CD4-positive, CD25-positive, alpha-beta regulatory T cell (primary cell): ENCODE measurements at places on chromosomes 3 and 15.

- no peak for DNase-seq
These were observed 14.1 kb upstream of the ATP1B3 start for GRCh38 chr3:141862279-141862816.

DNA sequence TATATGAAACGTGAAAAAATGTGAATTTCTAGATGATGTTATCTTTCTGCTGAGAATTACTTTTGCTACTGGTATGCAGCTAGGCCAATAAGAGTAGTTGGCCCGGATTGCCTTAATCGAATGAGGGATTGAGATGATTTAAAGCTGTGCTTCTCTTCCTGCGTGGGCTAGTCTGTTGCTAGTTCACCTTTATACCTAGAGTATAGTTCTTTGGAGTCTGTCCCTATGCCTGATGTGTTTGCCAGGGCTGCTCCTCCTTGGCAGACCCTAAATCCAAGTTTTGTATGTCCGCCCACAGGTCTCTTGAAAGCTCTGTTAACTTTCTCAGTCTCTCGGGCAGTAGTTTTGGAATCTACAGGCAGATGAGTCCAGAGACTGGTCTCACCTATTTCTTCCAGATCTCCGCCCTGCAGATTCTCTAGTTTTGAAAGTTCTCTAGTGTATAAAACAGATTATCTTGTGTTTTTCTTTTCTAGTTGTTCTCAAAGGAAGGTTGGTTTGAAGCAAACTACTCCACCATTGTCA is 64.9 kb downstream of the MEF2A start:
- DNase-seq = no peak

GRCh38 chr3:36707623-36708409 is 56.5 kb downstream of the DCLK3 start:
- no peak for DNase-seq

DNA sequence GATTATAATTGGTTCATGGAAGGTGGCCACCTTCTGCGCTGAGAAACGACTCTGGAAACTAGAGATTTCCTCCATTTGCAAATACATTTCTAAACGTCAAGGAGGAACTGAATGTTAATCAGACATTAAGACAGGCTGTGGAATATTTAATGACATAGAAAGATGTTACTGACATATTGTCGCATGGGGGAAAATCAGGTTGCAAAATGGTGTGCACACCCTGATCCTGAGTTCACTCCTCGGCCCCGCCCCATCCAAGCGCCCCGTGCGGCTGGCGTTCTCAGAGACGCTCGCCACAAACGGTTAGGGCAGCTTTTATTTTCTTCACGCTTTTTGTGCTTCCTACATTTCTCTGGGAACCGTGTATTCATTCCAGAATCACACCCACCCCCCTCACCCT is 10.7 kb downstream of the H1-8 start:
- no peak for DNase-seq

DNA sequence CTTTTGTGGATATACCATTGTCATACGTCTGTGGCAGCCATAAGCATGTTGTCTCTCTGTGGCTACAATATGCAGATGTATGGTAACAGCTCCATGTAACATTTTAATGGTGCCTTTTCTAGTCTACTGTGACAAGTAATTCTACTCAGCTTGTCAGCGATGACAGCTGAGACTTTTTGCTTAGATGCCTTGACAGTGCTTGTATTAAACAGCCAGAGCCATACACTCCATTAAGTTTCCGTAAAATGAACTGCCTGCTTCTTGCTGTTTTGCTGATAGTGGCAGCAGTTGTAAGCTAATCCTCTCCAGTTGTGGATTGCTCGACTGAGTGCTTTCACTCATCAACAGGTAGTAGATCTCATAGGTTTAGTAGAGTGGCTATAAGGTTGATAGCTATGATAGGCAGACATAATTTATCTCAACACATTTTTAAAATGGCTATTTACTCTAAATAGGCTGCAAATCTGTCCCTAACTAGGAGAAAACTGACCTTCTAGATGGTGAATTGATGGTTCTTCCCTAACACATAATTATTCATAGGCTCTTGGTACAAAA is 260.2 kb upstream of the NAALADL2 start:
- DNase-seq = no peak

GRCh38 chr15:99322643-99323405 is 71.5 kb downstream of the LRRC28 start:
- no peak for DNase-seq
